Stimulated activated CD4-positive, alpha-beta T cell treated with anti-CD3 and anti-CD28 coated beads, Interleukin-4, amount 100 ng/mL, for 1 hour (primary cell): ENCODE measurements at places on chromosomes 4 and X.

- DNase-seq, result no peak
These were observed 8.6 kb upstream of the GPRIN3 start for GRCh38 chr4:89316211-89316610.

DNA sequence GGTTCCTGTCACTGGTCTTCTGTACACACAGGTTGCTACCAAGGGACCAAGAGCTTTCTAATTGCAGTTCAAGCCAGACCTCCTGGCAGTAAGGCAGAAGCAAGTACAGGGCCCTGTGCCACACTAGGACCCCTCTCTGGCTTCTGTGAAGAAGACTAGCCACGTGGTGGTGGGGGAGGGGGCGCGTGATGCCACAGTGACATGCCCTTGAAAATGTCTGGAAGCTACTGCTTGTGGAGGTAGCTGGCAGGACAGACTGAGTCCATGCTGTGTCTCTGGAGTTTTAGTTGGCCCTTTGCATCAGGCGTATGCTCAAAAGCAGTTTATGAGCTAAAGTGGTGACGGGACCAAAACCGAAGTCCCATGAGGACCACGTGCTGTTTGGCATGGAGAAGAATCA lies 50.9 kb downstream of the RTL5 start:
- DNase-seq, result no peak

GRCh38 chr4:8709729-8710360 lies 117.3 kb downstream of the CPZ start:
- DNase-seq, result no peak

DNA sequence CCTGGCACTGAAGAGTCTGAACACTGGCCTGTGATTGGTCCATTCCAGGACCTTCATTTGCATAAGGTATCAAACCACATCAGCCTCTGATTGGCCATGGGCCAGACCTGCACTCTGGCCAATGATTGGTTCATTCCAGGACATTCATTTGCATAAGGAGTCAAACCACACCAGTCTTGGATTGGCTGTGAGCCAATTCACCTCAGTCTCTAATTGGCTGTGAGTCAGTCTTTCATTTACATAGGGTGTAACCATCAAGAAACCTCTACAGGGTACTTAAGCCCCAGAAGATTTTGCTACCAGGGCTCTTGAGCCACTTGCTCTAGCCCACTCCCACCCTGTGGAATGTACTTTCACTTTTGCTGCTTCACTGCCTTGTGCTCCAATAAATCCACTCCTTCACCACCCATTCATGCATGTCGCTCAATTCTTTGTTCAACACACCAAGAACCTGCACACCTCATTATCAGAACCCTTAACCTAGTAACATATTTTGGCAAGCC lies 14.2 kb upstream of the HERC5 start:
- no peak for DNase-seq

GRCh38 chr4:74400395-74400794 lies 35.5 kb downstream of the EREG start:
- DNase-seq, result no peak

GRCh38 chrX:124719060-124719459 lies 372.7 kb downstream of the SH2D1A start:
- no peak for DNase-seq
